Osteoblast (primary cell): ENCODE measurements at places on chromosomes 3 and 15. TPM values are rescaled to one million over a fixed set of nuclear protein-coding genes. Genes with fewer than 3 reads are reported as not detected.
A peak's percentile ranks its signal among the peaks of the same experiment; 100 is the strongest.

GRCh38 chr15:73951601-73952000 is 25.3 kb downstream of the LOXL1 start:
- DNase-seq, result peak; percentile 73
- peaks cover 59% of the 10 kb centered on the region for H3K36me3 ChIP-seq
- peak overlapping the region; percentile 75 for H3K27ac ChIP-seq
- no peaks in the 10 kb centered on the region for H3K27me3 ChIP-seq
- peaks cover 33% of the 10 kb centered on the region for H3K4me1 ChIP-seq

DNA sequence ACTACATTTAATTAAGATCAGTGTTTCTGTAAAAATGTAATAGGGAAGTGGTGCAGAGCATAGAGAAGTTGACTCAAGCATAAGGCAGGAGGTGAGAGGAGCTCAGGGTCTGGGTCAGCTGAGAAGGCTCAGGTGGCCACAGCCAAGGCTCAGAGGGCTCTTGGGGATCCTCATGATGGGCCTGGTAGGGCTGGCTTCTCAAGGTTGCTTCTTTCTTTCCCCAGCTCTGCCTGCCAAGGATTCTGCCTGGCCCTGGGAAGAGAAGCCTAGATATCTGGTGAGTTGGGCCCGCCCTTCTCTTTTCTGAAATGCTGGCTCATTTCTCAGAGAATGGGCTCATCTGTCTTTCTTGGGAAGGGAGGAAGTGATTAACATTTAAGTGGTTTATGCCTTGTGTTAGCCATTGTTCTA is 6.5 kb downstream of the ZNF589 start:
- H3K27ac ChIP-seq, result no peak overlapping the region
- H3K4me1 ChIP-seq, result no peaks in the 10 kb centered on the region
- DNase-seq, result peak; percentile 8
- H3K36me3 ChIP-seq, result no peaks in the 10 kb centered on the region

DNA sequence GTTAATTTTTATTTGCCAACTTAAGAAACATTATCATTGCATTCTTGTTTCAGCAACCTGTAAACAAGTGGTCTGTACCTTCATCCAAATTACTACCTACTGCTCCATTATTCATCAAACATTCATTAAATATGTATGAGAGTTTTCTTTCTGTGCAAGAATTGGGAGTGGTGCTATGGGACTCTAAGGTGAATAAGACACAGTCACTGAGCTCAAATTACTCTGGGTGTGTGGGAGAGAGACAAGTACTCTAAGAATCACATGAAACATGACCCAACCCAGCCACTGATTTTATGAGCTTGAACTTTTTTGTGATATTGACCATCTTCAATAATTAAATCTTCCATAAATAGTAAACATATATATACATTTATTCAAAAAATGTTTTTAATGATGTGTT is 227.2 kb upstream of the TP63 start:
- no peaks in the 10 kb centered on the region for H3K27me3 ChIP-seq
- DNase-seq, result no peak
- no peaks in the 10 kb centered on the region for H3K4me1 ChIP-seq
- H3K4me3 ChIP-seq, result no peak overlapping the region
- H3K27ac ChIP-seq, result no peak overlapping the region

GRCh38 chr3:10292505-10293419 is at the start of gene GHRL:
TSS of gene GHRL (minus strand) at chr3:10292947. CDS start at chr3:10290180, 2,767 bp downstream.
- no peaks in the 10 kb centered on the region for H3K27me3 ChIP-seq
- H3K36me3 ChIP-seq, result peaks cover 15% of the 10 kb centered on the region
- no peak within 1 kb of the TSS for H3K27ac ChIP-seq
- H3K4me3 ChIP-seq, result no peak within 1 kb of the TSS
- H3K4me1 ChIP-seq, result peaks cover 6% of the 10 kb centered on the region
- peak; percentile 84 for DNase-seq

DNA sequence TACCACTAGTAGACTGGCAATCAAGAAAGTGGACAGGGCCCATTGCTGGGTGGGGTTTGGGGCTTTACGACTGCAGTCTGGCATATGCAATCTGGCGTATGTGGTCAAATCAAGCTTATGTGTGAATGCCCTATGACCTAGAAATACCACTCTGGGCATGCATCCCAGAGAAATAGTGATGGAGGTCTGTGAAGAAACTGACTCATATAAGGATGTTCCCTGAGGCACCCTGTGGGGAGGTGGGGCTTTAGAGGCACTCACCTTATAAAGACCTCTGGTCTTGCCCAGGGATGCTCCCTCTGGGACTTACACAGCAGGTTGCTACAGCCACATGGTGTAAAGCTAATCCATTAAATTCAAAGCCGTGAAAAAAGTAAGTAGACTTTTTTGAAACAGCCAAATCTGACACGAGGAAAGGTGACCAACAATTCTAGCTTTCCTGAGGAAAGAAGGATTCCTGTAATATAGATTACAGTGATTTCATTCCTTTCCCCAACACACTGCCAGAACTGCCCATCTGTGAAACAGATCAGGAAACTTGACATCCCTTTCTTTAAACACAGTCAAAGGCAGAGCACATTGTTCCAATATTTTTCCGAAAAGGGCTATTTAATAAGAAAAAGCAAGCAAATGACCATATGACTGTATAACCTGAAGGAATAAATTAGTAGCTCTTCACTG is 13.6 kb downstream of the RARRES1 start:
- H3K4me1 ChIP-seq, result peaks cover 38% of the 10 kb centered on the region
- DNase-seq, result peak; percentile 84
- H3K4me3 ChIP-seq, result no peak overlapping the region
- H3K27me3 ChIP-seq, result no peaks in the 10 kb centered on the region
- peak overlapping the region; percentile 73 for H3K27ac ChIP-seq
- no peaks in the 10 kb centered on the region for H3K36me3 ChIP-seq

DNA sequence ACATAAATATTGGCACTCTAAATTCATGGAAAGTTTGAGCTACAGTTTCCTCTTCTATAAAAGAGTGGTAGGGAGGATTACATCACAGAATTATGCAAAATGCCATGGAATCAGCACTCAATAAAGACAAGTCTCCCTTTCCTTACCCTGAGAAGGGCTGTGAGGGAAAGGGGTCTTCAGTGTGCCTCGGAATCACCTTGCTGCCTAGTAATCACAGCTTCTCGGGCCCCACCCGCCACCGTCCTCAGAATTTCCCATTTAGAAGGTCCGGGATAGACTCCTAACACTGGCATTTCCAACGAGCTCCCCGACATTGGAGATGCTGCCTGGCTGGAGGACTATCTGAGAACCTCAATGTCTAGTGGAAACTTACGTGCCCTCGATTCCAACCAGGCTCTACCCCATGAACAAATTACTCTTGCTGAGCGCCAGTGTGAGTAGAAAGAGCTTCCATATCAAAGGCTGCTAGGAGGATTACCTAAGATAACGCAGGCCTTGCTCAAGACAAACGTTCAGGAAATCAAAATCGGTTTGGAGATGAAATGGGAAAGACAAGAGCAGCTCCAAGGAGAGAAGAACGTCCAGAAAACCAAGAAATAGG is 92.1 kb upstream of the CHD2 start:
- no peaks in the 10 kb centered on the region for H3K27me3 ChIP-seq
- no peaks in the 10 kb centered on the region for H3K36me3 ChIP-seq
- peak overlapping the region; percentile 76 for H3K27ac ChIP-seq
- peak; percentile 77 for DNase-seq
- peak overlapping the region; percentile 83 for H3K4me3 ChIP-seq

GRCh38 chr3:30886888-30887287 is 7.6 kb downstream of the GADL1 start:
- DNase-seq, result no peak
- no peak overlapping the region for H3K4me3 ChIP-seq
- no peak overlapping the region for H3K27ac ChIP-seq
- H3K36me3 ChIP-seq, result no peaks in the 10 kb centered on the region
- H3K27me3 ChIP-seq, result peaks cover 15% of the 10 kb centered on the region
- H3K4me1 ChIP-seq, result no peaks in the 10 kb centered on the region

DNA sequence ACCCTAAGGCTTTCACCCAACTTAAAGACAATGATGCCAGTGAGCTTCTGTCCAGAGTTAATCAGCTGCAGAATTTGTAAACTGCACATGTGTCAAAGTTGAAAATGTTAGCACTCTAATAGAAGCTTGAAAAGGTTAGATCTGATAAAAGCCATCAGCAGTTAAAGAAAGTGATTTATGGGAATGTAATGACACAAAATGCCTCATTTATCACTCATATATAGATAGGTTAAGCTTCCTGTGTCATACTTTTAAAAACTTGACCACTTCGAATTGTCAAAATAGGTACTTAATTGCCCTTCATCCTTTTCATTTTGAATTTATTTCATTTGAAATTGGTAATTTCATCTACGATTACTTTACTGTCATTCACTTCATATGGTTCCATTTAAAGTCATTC is 151.6 kb downstream of the CDIN1 start:
- no peak overlapping the region for H3K27ac ChIP-seq
- DNase-seq, result no peak
- no peak overlapping the region for H3K4me3 ChIP-seq
- H3K36me3 ChIP-seq, result no peaks in the 10 kb centered on the region
- H3K27me3 ChIP-seq, result no peaks in the 10 kb centered on the region

DNA sequence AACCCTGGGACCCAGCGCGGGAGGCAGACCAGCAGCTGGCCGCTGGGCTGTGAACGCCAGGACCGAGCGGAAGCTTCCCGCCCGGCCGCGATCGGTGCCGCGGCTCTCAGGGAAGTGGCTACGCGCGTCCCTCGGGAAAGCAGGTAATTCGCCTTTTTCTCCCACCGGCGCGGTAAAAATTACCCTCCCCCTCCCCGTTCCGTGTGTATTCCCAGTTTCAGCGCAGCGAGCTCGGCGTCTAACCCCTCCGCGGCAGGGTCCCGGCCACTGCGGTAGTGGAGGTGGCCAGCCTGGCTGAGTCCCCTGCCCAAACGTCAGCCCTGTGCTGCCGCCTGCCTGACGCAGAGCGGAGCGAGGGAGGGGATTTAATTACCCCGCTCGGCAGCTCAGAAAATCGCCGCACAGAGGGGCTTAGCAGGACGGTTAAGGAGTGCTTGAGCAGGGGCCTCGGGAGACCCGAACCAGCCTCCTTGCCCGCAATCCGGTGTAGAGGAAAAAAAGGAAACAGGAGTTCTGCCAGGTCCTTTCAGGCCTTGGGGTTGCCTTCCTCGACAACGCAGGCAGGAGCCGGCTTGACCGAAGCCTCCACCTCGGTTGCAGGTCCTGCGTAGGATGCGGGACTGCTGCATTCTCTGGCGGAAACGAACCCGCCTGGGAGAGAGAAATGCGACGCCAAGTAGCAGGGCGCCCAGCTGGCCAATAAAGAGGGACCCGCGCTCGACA is 2.9 kb downstream of the GATA2 start:
- H3K27me3 ChIP-seq, result peaks cover 67% of the 10 kb centered on the region
- H3K4me3 ChIP-seq, result peak overlapping the region; percentile 80
- H3K36me3 ChIP-seq, result no peaks in the 10 kb centered on the region
- no peak overlapping the region for H3K27ac ChIP-seq

DNA sequence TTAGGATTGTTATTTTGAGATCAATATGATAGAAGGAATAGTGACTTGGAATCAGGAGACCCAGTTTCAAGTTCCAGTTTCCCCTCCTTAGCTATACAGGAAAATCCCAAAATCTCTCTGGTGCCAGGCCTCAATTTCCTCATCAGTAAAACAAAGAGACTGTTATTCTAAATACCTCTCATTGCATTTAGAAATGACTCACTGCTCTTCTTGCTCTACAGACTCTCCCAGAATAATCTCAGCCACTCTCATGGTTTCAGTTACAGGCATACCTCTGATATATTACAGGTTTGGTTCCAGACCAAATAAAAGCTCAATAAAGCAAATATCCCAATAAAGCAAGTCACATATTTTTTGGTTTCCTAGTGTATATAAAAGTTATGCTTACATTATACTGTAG is 28.3 kb downstream of the IMPG2 start:
- H3K4me3 ChIP-seq, result no peak overlapping the region
- no peaks in the 10 kb centered on the region for H3K27me3 ChIP-seq
- H3K27ac ChIP-seq, result no peak overlapping the region
- no peaks in the 10 kb centered on the region for H3K36me3 ChIP-seq
- DNase-seq, result peak; percentile 83

- DNase-seq, result no peak
- H3K27ac ChIP-seq, result no peak overlapping the region
- H3K27me3 ChIP-seq, result no peaks in the 10 kb centered on the region
- H3K4me3 ChIP-seq, result no peak overlapping the region
- no peaks in the 10 kb centered on the region for H3K36me3 ChIP-seq
Measured at GRCh38 chr3:23835802-23836201, 30.0 kb downstream of the UBE2E1 start.

GRCh38 chr3:18765662-18766061 is 340.5 kb upstream of the SATB1 start:
- DNase-seq, result no peak
- H3K27me3 ChIP-seq, result no peaks in the 10 kb centered on the region
- H3K27ac ChIP-seq, result no peak overlapping the region
- no peak overlapping the region for H3K4me3 ChIP-seq

Gene GATM
- total RNA-seq, result 0.59 and 0.72 TPM in 2 replicates

Gene PRKCD
- total RNA-seq, result 1.8 and 2.2 TPM in 2 replicates

Gene ALS2CL
- total RNA-seq, result 1.1 and 1.8 TPM in 2 replicates

Gene ITPKA
- 0.29 and 0.36 TPM in 2 replicates for total RNA-seq
